ENCODE measurements at places on chromosomes 3 and 15. TPM values are rescaled to one million over a fixed set of nuclear protein-coding genes. Genes with fewer than 3 reads are reported as not detected.

The ALDH1L1 gene
- total RNA-seq = 38.6 TPM

The GOLGA8Q gene
- not detected for total RNA-seq

The HYAL1 gene
- 7.1 TPM for total RNA-seq

The PEX5L gene
- total RNA-seq = 8.0 TPM

The SKOR1 gene
- 0.09 TPM for total RNA-seq

The PSMA4 gene
- total RNA-seq = 48.3 TPM

The GOLGA6D gene
- total RNA-seq = not detected

GRCh38 chr15:80371924-80372323 lies 32.3 kb upstream of the ARNT2 start:
- no peak for DNase-seq

GRCh38 chr3:5274091-5274490 lies 86.6 kb downstream of the EDEM1 start:
- DNase-seq = no peak

DNA sequence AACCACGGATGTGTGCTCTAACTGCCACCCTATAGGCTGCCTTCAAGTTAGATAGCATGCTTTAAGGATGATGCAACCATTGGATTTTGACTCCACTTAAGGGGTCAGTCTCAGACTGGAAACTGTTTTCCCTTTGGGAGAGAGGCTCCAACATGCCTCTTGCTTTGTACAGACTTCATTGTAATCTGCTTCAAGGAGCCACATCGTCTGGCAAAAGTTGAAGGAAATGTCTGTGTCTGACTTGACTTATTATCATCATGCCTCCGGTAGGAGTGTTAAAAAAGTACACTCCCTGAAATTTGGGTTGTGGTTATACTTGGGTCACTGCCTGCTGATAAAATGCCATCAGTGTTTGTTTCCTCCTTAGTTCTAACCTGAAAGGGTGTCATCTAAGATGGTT lies 245.4 kb upstream of the CDIN1 start:
- no peak for DNase-seq

DNA sequence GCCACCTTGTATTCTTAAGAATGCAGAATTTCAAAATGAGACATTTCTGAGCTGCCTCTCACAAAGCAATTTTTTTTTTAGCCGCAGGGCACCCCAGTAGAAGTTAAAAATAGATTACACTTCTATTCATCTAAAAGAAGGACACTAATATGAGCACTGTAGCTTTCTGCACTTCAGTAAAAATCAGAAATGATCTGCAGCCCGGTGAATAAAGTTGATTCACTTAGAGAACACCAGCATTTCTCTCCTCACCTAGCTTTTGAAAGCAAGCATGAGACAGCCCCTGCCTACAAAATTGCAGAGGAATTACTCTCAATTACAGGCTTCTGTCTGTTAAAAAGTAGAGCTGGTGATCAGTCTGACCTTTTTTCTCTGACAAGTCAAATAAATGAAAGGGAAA lies 1062.4 kb downstream of the FHIT start:
- no peak for DNase-seq

DNA sequence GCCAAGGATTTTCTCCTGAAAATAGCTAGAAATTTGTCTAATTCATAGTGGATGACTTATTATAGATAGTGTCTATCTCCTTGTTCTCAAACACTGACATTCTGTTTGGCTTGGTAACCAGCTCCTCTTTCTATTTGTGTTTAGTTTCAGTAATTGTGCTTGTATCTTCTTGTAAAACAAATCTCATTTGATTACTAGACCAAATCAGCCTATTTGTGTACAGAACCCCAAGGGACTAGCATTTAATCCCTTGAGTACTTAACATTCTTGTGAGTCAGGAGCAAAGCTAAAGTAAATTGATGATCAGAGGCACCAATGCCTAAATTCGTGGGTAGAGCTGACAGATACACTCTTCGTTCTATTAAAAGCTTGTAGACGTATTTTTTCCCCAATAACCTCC lies 306.5 kb upstream of the SLITRK3 start:
- no peak for DNase-seq

GRCh38 chr3:150145659-150146058 lies 175.0 kb upstream of the PFN2 start:
- no peak for DNase-seq

DNA sequence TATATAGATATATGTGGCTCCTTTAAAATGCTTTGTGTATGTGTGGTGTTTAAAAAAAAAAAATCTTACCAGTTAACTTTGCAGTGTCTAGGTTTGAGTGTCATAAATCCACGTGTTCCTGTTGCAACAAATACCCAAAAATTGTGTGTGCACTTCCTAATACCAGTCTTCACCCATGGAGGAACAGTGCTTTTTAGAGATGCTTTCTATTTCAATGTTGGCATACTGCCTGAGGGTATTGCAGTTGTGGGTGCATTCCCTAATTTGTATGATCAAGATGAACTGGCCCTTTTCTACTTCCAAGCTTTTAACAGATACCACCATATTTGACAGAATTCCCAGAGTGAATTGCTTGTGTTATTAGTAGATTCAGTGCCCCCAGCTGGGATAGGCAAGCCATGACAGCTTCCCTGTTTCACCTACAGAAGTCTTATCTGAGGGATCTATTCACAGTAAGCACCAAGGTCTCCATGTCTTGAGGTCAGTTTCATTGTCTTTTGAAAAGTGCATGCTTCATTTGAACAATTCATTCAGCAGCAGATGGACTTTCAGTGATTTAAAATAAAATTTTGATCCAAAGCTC lies 68.9 kb upstream of the GOLGA6B start:
- no peak for DNase-seq

- no peak for DNase-seq
These were observed 521.9 kb downstream of the PLOD2 start for GRCh38 chr3:145639003-145639606.

DNA sequence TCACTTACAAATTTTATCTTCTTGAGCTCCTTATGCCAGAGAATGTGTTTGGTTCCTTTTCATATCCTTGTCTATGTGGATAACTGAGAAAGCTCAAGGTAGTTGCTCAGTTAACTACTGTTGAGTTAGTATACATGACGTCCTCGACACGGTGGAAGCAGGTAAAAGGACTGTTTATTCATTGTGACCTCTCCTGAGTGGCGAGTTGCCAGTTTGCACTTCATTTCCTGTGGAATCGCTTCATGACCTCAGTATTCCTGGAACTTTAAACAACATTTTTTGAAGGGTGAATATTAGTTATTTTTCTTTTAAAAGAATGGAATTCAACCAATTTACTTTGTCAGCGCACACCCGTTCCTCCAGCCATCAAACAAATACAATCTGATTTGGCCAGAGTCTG lies 1.2 kb upstream of the TPRG1 start:
- DNase-seq = no peak

DNA sequence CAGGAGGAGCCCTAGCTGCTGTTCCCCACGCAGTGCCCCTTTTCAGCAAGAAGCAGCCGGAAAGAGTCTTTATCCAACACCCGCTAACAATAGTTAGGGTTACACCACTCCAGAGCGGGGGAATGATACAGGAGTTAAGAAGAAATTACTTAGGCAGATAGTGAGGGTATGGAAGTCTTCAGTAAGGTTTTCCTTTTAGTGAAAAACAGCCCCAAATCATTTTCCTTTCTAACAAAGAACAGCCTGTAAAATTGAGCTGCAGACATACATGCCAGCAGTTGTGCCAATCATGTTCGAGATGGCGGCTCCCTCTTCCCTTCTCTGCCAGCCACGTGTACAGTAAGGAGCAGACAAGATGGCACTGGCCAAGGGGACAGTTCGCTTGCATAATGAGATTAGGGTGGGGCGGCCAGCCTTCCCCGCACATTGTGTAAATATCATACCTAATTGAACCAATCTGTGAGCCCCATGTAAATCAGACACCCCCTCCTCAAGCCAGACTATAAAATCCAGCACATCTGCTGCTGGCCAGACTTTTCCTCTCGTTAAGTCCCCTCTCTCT lies 18.5 kb upstream of the SENP5 start:
- no peak for DNase-seq
